Stimulated activated naive B cell treated with anti-CD40 and anti-IgM and Interleukin-4, amounts not matched to agents 10 μg/mL and 1 μg/mL and 100 μg/mL, for 72 hours (primary cell): ENCODE measurements at places on chromosomes 6 and 20.
A peak's percentile ranks its signal among the peaks of the same experiment; 100 is the strongest.

GRCh38 chr6:17042422-17043147 is 59.3 kb upstream of the STMND1 start:
- no peak for DNase-seq

DNA sequence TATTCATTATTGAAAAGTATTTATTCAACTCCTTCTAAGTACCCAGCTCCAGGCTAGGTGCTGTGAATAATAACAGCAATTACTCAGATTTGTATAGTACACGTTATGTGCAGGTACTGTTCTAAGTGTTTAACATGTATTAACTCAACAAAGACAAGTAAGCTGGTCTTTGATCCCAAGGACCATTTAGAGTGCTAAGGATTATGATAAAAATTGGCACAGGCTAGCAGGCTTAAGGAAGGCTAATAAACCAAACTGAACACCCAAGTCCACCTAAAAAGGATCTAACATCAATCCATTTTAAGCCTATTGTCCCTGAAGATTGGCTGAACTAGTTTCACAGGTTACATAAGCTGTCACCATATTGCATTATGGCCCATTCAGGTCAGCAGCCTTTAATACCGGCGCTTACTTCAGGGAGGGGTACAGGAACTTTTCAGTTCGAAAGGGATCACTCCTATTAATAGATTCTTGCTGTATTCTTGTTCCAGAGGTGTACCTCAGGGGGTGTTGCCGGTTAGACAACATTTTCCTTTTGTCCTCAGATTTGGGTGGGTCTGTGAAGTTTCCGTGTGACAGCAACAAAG is 99.0 kb upstream of the GMDS start:
- no peak for DNase-seq

GRCh38 chr6:169589699-169590257 is 112.1 kb downstream of the WDR27 start:
- DNase-seq: peak; percentile 13

DNA sequence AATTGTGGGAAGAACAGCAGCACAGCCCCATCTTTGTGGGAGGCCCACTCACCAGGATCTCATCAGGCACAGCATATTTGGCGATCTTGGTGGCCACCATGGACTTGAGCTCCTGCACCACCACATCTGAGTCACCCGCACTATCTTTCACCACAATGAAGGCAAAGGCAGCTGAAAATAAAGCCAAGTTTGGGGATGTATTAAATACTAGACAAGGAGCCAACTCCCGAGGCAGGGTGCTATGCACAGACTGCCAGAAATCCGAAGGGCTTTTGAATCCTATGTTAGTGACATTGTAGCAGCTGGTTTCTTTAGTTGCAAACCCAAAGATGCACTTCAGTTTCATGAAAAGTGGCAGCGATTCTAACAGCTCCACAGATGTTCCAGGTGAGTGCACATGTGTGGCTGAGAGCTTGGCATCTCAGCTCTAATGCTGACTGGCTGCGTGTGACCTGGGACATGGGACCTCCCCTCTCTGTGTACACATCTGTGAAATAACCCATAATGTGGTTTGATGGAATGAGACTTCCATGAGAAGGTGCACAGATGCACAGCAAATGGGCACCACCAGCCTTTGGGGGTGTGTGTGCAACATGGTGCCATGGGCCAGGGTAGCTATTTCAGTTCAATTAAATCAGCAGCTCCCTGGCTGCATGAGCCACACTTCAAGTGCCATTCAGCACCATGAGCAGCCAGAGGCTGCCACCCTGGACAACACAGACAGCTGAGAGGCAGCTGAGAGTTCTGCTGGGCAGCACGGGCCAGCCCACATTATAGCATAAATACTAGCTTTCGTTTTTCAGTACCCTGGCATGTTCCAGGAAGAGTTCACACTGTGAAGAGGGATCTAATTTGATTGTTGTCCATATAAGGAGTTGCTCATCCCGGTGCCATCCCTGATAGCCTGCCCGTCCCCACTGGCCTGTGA is 16.9 kb upstream of the APMAP start:
- no peak for DNase-seq

DNA sequence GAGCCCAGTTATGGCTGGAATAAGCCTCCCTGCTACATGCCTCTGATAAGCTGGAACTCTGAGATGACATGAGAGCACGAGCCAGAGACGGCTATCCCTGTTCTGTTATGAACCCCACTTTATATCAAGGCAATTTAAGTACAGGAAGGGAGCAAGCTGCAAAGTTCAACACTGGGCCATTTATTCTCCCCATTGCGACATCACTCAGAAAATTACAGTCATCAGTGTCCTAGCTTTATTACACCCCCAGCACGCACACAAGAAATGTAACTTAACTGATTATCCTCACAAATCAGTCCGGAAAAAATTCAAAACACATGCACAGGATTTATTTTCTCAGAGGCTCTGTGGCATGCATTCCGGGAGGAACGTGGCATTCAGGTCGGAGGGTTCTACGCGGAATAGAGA is 125.3 kb upstream of the SLC2A12 start:
- no peak for DNase-seq

DNA sequence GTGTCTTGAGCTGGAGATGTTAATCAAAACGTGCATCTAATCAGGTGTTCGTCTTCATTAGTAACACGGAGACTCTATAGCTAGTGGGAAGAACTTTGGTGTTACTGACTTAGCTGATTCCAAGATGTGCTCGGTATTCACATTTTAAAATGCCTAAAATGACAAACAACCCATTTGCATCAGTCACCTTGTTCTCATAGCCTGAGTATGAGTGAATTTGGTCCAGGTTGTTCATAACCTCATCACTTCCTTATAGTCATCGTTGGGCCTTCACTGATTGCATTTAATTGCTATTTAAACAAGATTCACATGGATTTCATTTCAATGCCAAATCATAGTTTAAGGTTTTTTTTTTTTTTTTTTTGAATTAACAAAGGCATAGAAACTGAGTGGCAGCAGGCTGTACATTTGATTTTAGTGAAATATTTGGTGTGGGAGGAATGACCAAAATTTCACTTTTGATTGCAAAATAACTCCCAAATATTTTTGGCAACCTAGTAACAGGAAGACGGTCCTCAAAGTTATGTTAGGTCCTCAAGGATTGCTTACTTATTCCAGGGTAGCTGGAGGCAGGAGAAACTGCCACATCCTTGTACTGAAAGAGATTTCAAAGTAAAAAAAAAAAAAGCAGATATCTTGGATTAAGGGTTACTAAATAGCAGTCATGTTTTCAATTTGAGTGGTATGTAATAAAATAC is 104.7 kb downstream of the JARID2 start:
- DNase-seq: no peak

- peak; percentile 91 for DNase-seq
Measured at GRCh38 chr20:31879143-31879987, 8.9 kb downstream of the TTLL9 start.

DNA sequence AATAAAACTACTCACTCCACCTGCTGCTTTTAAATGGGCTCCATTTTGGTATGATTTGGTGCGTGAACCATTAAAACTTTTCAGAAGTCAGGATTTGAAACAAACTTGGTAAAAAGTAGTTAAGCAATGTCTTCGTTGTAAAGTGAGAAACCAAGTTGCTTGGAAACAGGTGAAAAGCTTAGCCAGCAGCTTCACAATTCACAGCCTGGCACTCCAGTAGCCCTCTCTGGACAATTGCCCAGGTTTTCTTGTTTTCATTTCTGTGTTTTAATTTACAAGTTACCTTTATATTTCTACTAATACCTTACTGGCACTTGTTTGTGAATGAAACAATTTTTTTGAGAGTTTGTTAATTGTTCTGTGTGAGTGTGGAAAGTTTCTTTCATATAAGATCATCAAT is 12.8 kb downstream of the NT5E start:
- DNase-seq: no peak

- DNase-seq: no peak
Measured at GRCh38 chr6:141677598-141678211, 455.0 kb upstream of the GJE1 start.
